Umbilical cord (tissue), 2 donors: ENCODE measurements at places on chromosomes 4 and X. TPM values are rescaled to one million over a fixed set of nuclear protein-coding genes. Genes with fewer than 3 reads are reported as not detected.

- no peak for DNase-seq
Measured at GRCh38 chr4:177391953-177392352, 50.3 kb downstream of the AGA start.

- DNase-seq: no peak
Measured at GRCh38 chrX:22037911-22038537, 5.9 kb downstream of the PHEX start.

- DNase-seq: no peak
Measured at GRCh38 chrX:97539970-97540519, 656.3 kb downstream of the RPA4 start.

DNA sequence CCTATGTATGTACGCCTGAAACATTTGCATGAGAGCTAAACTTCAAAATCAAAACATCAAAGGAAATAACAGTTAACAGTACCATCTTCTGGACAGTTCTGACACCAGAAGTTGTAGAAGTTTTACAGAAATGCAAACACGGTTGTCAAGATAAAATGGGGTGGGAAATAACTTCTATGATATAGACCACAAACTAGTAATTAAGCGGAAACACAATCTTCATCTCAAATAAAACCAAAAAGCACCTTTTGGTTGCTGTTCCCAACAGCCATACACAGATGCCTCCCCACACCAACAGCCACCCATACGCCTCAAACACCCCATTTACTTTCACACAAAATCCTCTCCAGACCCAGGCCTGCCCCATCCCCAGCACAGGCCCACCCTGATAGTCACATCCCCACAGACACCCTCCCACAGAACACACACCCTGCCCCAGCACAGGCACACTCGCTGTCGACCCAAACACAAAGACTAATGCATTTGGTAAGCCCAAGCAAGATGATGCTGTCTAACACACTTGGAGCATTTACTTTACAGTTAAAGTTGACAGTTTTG, 64.3 kb downstream of the TAPT1 start:
- no peak for DNase-seq

GRCh38 chrX:20412871-20413486, 146.3 kb upstream of the RPS6KA3 start:
- DNase-seq: no peak

DNA sequence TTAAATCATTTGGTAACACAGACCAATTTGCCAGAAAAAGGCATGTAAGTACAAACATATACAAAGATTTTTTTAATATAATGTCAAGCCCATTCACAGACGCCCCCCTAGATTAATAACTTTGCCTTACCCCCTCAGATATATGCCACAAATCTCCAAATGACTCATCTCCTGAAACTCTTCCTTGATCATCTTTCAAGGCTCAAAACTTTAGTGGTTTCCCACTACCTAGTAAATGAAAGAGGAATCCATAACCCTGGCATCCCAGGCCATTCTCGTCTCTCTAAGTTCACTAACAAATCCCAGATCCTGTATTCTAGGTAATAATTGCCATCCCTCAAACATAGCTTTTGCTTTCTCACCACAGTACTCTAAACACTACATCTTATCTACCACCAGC, 61.9 kb downstream of the PRSS12 start:
- DNase-seq: no peak

DNA sequence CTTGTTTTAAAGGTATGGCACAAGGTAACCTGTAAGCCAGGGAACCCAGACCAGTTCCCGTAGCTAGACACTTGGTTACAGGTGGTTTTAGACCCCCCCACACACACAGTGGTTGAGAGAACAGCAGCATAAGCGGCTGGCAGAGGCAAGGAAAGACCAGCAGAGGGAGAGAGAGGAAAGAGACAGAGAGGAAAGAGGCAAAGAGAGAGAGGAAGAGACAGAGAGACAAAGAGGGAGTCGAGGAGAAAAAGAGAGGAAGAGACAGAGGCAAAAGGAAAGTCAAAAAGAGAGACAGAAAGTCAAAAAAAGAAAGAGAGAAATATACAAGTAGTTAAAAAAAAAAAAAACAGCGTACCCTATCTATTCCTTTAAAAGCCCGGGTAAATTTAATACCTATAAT, 19.5 kb upstream of the PCSK1N start:
- peak; percentile 37 for DNase-seq

GRCh38 chr4:110354460-110354859, 121.5 kb upstream of the ENPEP start:
- DNase-seq: no peak

DNA sequence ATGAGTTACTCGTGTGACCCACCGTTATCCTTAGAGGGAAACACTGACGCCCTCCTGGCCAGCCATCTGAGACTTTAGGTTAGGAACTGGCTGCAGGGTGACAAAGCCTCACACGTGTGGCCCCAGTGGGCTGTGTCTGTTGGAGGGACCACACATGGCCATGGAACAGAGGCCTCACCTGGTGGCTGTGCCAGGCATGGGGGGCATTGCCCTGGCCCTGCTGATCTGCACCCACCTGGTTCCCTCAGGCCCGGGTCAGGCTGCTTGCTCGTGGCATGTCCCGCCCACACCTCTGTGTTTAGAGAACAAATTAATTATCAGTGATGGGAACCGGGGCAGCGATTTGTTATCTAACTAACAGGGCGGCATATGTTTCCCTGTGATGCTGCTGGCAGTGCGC, 100.9 kb upstream of the PSAPL1 start:
- DNase-seq: no peak

- DNase-seq: no peak
Measured at GRCh38 chr4:17811078-17811603, 362 bp downstream of the NCAPG start.

DNA sequence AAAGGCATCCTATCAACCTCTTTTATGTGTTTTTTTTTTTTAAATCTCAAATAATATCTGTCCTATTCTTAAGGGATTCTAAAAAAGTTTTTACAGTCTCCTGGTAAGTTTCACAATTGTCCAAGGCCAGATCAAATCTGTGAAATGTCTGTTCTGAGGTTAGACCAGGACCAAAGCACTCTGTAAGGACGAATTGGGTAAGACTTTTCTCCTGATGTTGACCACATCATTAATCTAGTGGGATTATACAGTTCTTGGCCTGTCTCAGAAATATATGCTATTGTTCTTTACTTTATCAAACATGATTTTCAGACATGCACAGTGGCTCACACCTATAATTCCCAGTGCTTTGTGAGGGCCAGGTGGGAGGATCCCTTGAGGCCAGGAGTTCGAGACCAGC, 45.8 kb upstream of the TMEM131L start:
- DNase-seq: no peak

- DNase-seq: peak; percentile 31
Measured at GRCh38 chr4:54439831-54440243, 210.7 kb downstream of the PDGFRA start.

- DNase-seq: no peak
Measured at GRCh38 chr4:160864253-160864652, 1299.5 kb downstream of the FSTL5 start.

GRCh38 chr4:115505326-115505725, 391.9 kb upstream of the NDST4 start:
- no peak for DNase-seq

GRCh38 chr4:171340258-171340657, 472.9 kb upstream of the GALNTL6 start:
- DNase-seq: no peak

DNA sequence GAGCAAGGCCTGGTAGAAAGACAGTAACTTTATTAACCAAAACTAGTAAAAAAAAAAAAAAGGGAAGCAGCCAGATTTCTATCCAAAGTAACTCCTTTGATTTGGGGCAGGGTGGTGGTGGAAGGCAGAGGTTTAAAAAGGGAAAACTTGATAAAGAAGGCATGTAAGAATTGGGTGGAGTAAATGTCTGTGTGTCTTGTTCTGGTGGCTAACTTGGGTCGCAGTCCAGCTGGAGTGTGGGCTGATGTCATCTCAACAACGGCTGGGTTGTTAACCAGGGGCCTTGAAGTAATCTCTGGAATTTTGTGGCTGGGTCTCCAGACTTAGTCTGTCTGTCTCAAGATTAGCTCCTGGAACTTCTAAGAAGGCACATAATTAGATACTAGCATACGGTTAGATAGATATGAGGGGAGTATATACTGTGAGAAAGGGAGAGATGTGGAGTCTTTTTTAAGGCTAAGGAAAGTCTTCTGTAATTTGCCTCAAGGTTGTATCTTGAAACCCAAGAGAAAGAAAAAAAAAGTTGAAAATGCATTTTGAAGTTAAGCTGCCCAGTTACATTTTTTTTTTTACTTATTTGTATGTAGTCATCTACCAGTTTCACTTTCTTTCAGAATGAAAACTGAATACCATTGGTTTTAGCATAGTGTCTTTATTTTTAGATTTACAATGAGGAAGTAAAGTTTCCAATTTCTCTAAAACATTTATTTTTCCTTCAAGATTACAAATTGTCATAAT, 48.3 kb downstream of the MTHFD2L start:
- peak; percentile 80 for DNase-seq

GRCh38 chr4:27716693-27717430, 856.2 kb downstream of the STIM2 start:
- peak; percentile 62 for DNase-seq

DNA sequence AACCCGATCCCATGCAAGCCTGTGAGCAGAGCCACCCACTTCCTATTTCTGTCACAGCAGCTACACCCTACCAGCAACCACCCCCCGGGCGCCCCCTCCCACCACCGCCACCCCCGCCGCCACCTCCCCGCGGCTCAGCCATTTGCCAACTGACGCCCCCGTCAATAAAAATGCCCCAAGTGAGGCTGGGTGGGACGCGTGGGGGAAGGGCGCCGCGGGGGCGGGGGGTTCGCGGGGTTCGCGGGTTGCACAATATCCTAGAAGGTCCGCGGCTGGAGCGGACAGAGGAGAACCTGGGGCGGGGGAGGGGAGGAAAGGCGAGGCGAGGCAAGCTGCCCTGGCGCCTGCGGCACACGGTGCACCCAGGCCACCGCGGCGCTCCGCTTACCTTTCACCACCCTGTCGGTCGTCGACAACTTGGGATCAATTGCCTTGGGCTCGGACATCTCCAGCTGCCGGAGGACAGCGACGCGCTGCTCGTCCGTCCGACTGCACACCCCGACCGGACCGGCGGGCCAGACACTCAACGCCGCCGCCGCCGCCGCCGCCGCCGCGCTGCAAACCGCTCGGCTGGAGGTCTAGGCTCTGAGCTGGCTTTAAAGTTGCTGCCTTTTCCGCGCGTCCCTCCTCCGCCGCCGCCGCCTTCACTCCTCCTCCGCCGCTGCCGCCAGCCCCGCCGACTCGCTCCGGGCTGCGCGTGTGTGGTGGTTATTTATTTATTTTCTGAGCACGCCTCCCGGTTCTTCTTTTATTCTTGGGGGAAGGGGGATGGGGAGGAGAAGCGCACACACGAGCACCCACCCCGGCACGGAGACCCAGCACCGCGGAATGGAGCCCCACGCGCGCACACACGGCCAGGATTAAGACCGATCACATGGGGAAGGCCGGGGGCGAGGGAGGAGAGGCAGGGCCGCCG, 717 bp downstream of the PPP3CA start:
- DNase-seq: peak; percentile 82

DNA sequence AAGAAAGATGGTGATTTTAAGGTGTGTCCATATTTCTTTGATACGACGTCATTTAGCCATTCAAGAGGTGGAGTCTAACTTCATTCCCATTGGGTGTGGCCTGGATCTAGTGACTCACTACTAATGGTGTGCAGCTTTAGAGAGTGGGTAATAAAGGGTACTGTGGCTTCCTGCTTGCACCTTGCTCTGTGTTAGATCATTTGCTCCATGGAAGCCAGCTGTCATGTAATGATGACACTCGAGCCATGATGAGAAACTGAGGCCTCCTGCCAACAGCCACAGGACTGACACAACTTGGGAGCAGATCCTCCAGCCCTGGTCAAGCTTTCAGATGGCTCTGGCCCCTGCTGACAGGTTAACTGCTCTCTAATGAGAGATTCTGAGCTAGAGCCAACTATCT, 82.0 kb downstream of the UNC5C start:
- DNase-seq: no peak

GRCh38 chrX:148609515-148610327, 109.3 kb downstream of the AFF2 start:
- DNase-seq: peak; percentile 52

- no peak for DNase-seq
Measured at GRCh38 chrX:73478961-73479360, 32.1 kb downstream of the CDX4 start.

- no peak for DNase-seq
Measured at GRCh38 chrX:75989806-75990590, 182.9 kb upstream of the PBDC1 start.

GRCh38 chr4:20444599-20445337, 193.1 kb downstream of the SLIT2 start:
- DNase-seq: peak; percentile 23

DNA sequence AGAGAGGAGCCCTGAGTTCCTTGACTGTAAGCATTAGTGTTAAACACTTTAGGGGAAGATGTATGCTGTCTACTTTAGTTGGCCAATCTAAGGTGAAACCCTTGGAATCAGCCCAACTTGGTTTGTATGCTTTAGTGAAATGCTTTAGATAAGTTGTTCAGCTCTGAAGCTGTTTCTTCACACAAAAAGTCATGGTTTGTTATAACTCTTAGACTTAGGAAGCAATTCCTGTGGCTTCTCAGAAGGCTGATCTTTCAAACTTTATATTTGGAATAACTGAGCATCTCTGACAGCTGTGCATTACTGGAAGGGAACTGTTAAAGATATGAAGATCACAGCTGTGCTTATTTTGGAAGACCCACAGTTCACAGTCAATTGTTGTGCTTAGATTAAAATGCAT, 714.1 kb downstream of the FAT4 start:
- peak; percentile 69 for DNase-seq

GRCh38 chr4:6613676-6614651, 26.5 kb upstream of the MRFAP1 start:
- DNase-seq: no peak

- peak; percentile 77 for DNase-seq
Measured at GRCh38 chr4:169810325-169811323, 52.9 kb upstream of the HPF1 start.

- DNase-seq: no peak
Measured at GRCh38 chr4:187541666-187542065, 453.9 kb upstream of the ZFP42 start.

- DNase-seq: no peak
Measured at GRCh38 chr4:41456559-41457101, 81.3 kb upstream of the LIMCH1 start.

GRCh38 chr4:18051281-18051680, 29.7 kb upstream of the LCORL start:
- DNase-seq: no peak

GRCh38 chrX:40041915-40042314, 55.8 kb downstream of the BCOR start:
- no peak for DNase-seq

- no peak for DNase-seq
Measured at GRCh38 chrX:38375891-38376290, 23.5 kb downstream of the OTC start.

Gene ADH6
- total RNA-seq: 16.4 TPM

Gene CXXC4
- total RNA-seq: 9.6 TPM

Gene SASH3
- 2.9 TPM for total RNA-seq

Gene PABPC5
- total RNA-seq: 7.5 TPM

Gene F8A3
- not detected for total RNA-seq

Gene SAGE1
- not detected for total RNA-seq

Gene CHM
- 33.9 TPM for total RNA-seq

Gene ADH1A
- 0.48 TPM for total RNA-seq

Gene AMBN
- 7.9 TPM for total RNA-seq

Gene DUX4
- 2.4 TPM for total RNA-seq

Gene GAB1
- total RNA-seq: 31.5 TPM

Gene NIPAL1
- total RNA-seq: 10.8 TPM

Gene PCSK1N
- not detected for total RNA-seq
